Stomach (tissue), 19 donors: ENCODE measurements at places on chromosomes 16 and 17. TPM values are rescaled to one million over a fixed set of nuclear protein-coding genes. Genes with fewer than 3 reads are reported as not detected.

SPEM3 gene
- not detected for total RNA-seq

DNA sequence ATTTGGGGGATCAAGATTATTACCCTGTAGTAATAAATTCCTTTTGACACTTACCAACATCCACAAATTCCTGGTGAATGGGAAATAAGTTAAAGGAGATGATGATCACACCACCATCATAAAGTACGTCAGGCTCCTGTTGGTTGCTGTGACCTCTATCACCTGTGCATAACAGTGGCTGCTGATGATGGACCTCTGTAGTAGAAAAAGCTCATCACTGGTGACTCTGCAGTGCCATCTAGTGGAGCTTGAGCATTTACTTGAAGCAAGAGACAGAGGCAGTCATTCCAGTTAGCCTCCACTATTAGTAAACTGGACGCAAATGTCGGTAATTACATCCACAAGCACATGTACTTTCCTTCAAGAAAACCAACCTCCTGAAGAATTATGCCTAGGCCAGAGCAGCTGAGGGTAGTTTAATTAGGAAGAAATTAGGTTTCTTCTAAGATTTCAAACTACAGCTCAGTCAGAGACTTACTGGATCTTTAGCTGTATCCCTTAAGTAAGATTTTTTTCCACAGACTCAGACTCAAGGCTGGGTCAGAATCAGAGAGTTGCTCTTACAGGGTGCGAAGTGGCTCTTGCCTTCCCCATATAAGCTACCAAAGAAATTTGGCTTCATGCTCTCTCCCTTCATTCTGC, 39.3 kb downstream of the CYB561 start:
- DNase-seq: peak; percentile 95
- peaks cover 13% of the 10 kb centered on the region for H3K36me3 ChIP-seq
- H3K4me1 ChIP-seq: peaks cover 3% of the 10 kb centered on the region
- H3K4me3 ChIP-seq: no peak overlapping the region

DNA sequence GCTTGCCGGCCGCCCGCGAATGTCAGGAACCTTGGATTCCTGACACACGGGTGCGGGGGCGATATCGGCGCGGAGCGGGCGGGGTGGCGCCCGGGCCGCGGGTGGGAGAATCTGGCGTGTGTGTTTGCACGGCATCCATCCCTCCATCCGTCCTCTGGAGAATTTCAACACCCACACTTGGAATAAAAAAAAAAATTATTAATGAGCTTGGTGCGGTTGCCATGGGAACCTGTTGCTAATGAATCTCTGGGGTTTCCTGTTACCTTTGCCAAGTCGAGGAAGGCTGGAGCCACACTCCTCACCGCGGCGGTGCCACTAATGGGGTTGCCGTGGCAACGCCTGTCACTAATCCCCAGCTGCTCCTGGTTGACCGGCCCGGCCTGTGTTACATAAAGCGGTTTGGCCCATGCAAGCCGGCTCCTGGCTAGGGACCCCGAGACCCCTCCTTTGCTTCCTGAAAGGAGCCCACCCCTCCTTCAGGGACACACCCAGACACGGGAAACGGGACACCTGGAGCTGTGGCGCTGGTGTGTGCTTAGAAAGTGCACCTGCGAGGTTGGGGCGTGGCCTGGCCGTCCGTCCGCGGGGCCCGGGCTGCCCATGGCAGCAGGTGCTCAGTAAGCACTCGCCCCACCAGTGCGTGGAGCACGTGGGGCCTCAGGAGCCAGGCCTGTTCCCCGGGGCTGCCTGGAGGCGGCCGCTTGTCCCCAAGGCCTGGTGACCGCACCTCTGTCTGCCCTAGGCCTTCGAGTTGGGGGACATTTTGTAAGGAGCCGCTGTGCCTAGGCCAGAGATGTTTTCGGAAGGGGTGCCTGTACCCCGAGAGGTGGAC, 14.6 kb downstream of the CACNA1H start:
- peak; percentile 83 for DNase-seq
- peak overlapping the region; percentile 82 for H3K27ac ChIP-seq
- peaks cover 4% of the 10 kb centered on the region for H3K27me3 ChIP-seq
- no peaks in the 10 kb centered on the region for H3K36me3 ChIP-seq
- H3K4me3 ChIP-seq: no peak overlapping the region

GRCh38 chr16:89837014-89837546, 8.8 kb downstream of the SPIRE2 start:
- peak overlapping the region; percentile 66 for H3K27ac ChIP-seq
- no peak for DNase-seq
- peaks cover 29% of the 10 kb centered on the region for H3K4me1 ChIP-seq
- H3K36me3 ChIP-seq: no peaks in the 10 kb centered on the region

DNA sequence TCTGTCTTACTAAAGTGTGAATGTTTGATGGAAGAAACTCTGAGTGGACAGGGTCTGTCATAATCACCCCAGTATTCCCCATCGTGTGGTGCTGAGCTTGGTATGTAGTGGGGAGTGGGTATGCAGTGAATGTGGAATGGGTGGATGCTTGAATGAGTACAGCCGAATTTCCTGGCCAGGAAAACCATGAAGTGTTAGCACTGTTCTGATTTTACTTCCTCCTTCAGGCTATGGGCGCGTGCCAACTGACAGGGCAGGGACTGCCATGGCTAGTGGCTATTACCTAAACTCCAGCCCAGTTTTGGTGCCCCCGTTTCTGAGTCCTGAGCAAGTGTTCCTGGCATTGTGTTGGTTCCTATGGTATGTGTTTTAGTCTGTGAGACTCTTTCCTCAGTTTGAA, 48.6 kb downstream of the PRKCA start:
- H3K27ac ChIP-seq: peak overlapping the region; percentile 54
- peak; percentile 84 for DNase-seq
- no peaks in the 10 kb centered on the region for H3K27me3 ChIP-seq
- no peak overlapping the region for H3K4me3 ChIP-seq
- H3K4me1 ChIP-seq: peaks cover 27% of the 10 kb centered on the region
- H3K36me3 ChIP-seq: no peaks in the 10 kb centered on the region

CD300LB gene
- total RNA-seq: not detected

DNA sequence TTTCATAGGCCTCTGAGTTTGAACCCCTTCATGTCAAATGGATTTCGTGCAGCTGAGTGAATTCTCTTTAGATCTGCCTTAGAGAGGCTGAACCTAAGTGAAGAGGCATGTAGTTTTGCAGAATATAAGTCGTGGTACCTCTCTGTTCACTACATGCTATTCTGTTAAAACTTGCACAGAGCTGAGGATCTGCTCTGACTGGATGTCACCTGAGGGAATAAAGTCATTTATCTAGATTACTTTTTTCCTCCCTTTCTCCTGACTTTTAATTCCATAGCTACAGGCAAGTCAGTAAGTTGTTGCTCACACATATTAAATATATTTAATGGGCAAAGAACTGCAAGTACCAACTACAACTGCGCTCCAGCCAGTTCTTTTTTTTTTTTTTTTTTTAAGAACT, 64.7 kb downstream of the WNT3 start:
- no peak overlapping the region for H3K4me3 ChIP-seq
- peaks cover 86% of the 10 kb centered on the region for H3K36me3 ChIP-seq
- no peak overlapping the region for H3K27ac ChIP-seq
- no peaks in the 10 kb centered on the region for H3K27me3 ChIP-seq

CACNG5 gene
- total RNA-seq: not detected

GNG13 gene
- not detected for total RNA-seq

DNA sequence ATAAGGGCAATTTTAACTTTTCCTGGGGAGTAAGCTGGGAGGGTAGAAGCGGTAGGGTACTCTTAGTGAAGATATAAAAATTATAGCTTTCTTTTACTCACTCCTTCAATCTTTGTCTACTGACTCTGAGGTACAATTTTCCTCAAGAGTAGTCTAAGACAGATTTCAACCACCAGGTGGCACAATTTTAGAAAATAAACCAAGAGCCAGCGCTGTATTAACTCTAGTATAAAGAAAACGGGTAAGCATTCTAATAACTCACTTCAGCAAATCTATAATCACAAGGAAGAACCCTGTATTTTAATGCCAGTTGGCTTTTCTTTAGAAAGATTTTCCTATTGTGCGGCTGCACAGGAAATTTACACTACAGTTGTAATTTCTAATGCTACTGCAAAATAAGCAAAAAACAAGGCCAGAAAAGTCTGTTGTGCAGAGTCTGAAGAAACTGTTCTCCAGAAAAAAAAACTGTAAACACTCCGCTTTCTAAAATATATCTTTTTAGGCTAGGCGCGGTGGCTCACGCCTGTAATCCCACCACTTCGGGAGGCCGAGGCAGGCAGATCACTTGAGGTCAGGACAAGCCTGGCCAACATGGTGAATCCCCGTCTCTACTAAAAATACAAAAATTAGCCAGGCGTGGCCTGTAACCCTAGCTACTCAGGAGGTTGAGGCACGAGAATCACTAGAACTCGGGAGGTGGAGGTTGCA, 1.9 kb downstream of the CMC2 start:
- H3K27me3 ChIP-seq: no peaks in the 10 kb centered on the region
- H3K4me1 ChIP-seq: peaks cover 28% of the 10 kb centered on the region
- no peaks in the 10 kb centered on the region for H3K36me3 ChIP-seq
- no peak for DNase-seq
- peak overlapping the region; percentile 68 for H3K4me3 ChIP-seq

- peaks cover 12% of the 10 kb centered on the region for H3K36me3 ChIP-seq
- H3K4me3 ChIP-seq: no peak overlapping the region
- DNase-seq: no peak
- no peak overlapping the region for H3K27ac ChIP-seq
- H3K27me3 ChIP-seq: no peaks in the 10 kb centered on the region
Measured at GRCh38 chr17:60327134-60327900, 64.6 kb downstream of the USP32 start.

DNA sequence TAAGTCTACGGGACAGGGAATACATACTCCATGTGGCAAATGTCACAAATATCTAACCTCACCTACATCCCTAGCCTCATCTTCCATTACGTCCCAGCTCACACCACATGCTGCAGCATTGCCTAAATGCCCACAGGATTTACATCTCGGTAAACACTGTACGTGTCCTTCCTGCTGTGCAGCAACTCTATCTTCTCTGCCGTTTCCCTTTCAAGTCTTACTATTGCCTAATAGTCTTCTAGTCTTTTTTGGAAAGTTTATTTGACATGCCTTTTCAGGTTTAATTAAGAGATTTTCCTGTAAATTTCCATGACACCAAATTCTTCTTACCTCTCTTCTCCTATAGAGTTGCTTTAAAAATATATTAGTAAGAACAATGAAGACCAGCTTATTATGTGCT, 120.5 kb downstream of the HS3ST4 start:
- H3K4me1 ChIP-seq: no peaks in the 10 kb centered on the region
- H3K27me3 ChIP-seq: no peaks in the 10 kb centered on the region
- no peak overlapping the region for H3K4me3 ChIP-seq
- H3K27ac ChIP-seq: no peak overlapping the region

THAP11 gene
- 12.5 TPM for total RNA-seq

DNA sequence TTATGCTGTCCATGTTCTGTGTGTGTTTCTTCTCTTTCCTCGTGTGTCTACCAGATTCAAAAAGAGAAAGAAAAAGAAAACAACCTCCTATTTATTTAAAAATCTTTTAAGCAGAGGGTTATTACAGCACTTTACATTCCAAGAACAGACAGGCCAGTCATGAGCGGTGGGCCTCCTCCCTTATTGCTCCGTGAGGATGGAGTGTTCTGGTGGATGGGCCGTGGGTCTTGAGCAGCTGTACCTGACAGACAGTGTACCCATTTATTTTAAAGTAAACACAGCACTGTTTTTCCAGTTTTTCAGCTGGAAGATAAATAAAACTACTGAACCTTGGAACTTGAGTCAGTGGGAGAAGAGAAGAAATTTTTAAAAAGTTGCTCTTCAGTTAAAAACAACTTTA, 52.4 kb downstream of the WWP2 start:
- peaks cover 2% of the 10 kb centered on the region for H3K36me3 ChIP-seq
- DNase-seq: no peak
- H3K27ac ChIP-seq: no peak overlapping the region
- H3K27me3 ChIP-seq: no peaks in the 10 kb centered on the region
- no peak overlapping the region for H3K4me3 ChIP-seq
- H3K4me1 ChIP-seq: no peaks in the 10 kb centered on the region

VMO1 gene
- total RNA-seq: not detected

DNA sequence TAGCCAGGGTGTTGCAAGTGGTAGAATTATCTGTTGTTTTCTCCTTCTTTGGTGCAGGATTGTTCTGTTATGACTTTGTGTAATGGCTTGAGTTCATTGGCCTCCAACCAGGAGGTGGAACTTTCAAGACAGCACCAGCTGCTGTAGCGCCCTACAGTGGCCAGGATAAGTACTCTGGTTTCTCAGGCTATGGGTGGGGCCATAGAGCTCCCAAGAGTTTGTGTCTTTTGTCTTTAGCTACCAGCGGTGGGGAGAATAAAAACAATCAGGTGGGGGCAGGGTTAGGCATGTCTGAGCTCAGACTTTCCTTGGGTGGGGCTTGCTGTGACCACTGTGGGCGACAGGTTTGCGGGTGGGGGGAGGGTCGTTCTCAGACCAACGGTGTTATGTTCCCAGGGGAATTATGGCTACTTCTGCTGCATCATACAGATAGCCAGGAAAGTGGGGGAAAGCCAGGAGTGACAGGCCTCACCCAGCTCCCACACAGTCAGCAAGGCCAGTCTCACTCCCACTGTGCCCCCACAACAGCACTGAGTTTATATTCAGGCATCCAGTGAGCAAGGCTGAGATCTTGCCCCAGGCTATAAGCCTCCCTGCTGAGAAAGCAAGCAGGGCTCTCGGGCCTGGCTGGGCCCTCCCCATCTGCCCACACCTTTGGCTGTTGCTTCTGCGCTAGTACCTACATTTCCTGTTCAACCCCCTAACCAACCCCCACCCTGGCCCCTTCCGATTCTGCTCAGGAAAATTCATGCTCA, 15.4 kb downstream of the ABCA10 start:
- no peaks in the 10 kb centered on the region for H3K36me3 ChIP-seq
- H3K27me3 ChIP-seq: no peaks in the 10 kb centered on the region
- H3K4me1 ChIP-seq: no peaks in the 10 kb centered on the region
- H3K4me3 ChIP-seq: no peak overlapping the region

MT1M gene
- not detected for total RNA-seq

GAST gene
- total RNA-seq: not detected

PLSCR3 gene
- 101 TPM for total RNA-seq

- H3K4me3 ChIP-seq: no peak overlapping the region
- H3K36me3 ChIP-seq: no peaks in the 10 kb centered on the region
- DNase-seq: peak; percentile 62
Measured at GRCh38 chr17:33284022-33284421, 9.1 kb downstream of the ASIC2 start.

- H3K36me3 ChIP-seq: peaks cover 28% of the 10 kb centered on the region
- no peaks in the 10 kb centered on the region for H3K27me3 ChIP-seq
- no peak overlapping the region for H3K27ac ChIP-seq
- no peak overlapping the region for H3K4me3 ChIP-seq
Measured at GRCh38 chr17:60641810-60642220, 35.8 kb upstream of the BCAS3 start.

PRAC1 gene
- total RNA-seq: not detected

TAT gene
- total RNA-seq: not detected
